Activated CD4-positive, alpha-beta T cell treated with anti-CD3 and anti-CD28 coated beads, Interleukin-2, amount 10 ng/mL, durations not matched to agents 24 days and 14 days (primary cell): ENCODE measurements at places on chromosomes 3 and 15. TPM values are rescaled to one million over a fixed set of nuclear protein-coding genes. Genes with fewer than 3 reads are reported as not detected.

Gene ATP6V1A
- 38.1 and 38.5 TPM in 2 replicates for total RNA-seq

Gene STRIT1
- not detected in 2 replicates for total RNA-seq

Gene AAGAB
- 44.9 and 48.6 TPM in 2 replicates for total RNA-seq

Gene ERICH6
- not detected in 2 replicates for total RNA-seq

DNA sequence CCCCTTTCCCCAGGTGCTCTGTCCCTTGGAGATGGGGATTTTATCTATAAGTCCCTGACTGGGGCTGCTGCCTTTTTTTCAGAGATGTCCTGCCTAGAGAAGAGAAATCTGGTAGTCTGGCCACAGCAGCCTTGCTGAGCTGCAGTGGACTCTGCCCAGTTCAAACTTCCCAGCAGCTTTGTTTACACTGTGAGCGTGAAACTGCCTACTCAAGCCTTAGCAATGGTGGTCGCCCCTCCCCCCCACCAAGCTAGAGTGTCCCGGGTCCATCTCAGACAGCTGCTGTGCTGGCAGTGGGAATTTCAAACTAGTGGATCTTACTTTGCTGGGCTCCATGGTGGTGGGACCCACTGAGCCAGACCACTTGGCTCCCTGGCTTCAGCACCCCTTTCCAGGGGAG, 38.9 kb downstream of the TMEM266 start:
- no peak overlapping the region for H3K4me3 ChIP-seq
- H3K36me3 ChIP-seq, result no peaks in the 10 kb centered on the region
- DNase-seq, result no peak
- H3K27ac ChIP-seq, result no peak overlapping the region
- H3K27me3 ChIP-seq, result peaks cover 42% of the 10 kb centered on the region
- no peaks in the 10 kb centered on the region for H3K4me1 ChIP-seq

- peak overlapping the region; percentile 68 for H3K27ac ChIP-seq
- H3K36me3 ChIP-seq, result no peaks in the 10 kb centered on the region
- peak overlapping the region; percentile 68 for H3K4me3 ChIP-seq
- H3K4me1 ChIP-seq, result peaks cover 27% of the 10 kb centered on the region
- DNase-seq, result peak; percentile 82
Observed at GRCh38 chr3:196624067-196624790, 15.3 kb upstream of the NRROS start.

DNA sequence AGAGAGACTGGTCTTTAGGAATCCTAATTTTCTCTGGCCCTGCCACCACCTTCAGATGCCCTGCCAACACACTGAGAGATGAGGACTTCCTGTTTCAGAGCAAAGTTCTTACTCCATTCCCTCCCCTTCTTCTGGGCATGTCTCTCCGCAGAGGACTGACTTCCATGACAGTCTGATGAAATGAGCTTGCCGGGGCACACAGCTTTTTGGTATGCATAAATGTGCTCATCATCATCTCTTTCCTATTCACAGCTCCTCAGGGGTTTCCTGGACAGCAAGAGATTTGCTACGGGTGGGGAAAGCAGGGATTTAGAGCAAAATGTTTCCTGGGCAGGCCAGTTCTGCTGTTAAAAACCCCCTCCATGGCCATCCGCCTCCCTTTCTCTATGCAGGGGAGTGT, 27.6 kb upstream of the SEMA6D start:
- H3K36me3 ChIP-seq, result no peaks in the 10 kb centered on the region
- H3K27ac ChIP-seq, result no peak overlapping the region
- DNase-seq, result no peak

GRCh38 chr3:11612515-11613188, 31.1 kb downstream of the VGLL4 start:
- H3K27ac ChIP-seq, result no peak overlapping the region
- H3K4me3 ChIP-seq, result no peak overlapping the region
- no peak for DNase-seq

DNA sequence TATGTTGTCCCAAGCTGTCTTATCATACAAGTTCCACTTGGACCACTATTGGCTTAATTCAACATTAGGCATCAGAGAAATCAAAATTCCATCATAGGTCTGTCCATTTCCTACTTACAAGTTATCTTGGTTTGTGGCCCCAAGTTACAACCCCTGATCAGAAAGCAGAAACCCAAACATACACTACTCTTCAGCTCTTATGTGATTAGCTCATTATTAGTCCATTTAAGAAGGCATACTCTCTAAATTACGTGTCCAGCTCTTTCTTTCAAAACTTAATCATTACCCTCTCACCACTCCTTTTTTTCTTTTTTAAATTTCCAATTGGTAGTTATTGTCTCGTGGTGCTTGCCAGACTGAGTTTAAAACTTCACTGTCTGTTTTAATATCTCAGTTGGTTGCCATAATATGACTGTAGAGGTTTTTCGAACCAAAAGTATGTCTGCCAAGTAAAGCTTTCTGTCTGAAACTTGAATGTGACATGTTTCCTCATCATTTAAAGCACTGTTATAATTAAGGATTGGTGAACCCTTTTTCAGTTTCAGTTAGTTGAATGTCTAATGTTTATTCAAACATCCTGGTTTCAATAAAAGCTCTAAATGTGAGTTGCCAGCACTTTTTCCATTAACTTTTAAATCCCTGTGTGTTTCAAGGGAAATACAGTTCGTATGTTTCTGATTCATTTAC, 150.3 kb downstream of the SAMMSON start:
- DNase-seq, result no peak
- H3K4me3 ChIP-seq, result no peak overlapping the region
- H3K36me3 ChIP-seq, result no peaks in the 10 kb centered on the region
- no peak overlapping the region for H3K27ac ChIP-seq

DNA sequence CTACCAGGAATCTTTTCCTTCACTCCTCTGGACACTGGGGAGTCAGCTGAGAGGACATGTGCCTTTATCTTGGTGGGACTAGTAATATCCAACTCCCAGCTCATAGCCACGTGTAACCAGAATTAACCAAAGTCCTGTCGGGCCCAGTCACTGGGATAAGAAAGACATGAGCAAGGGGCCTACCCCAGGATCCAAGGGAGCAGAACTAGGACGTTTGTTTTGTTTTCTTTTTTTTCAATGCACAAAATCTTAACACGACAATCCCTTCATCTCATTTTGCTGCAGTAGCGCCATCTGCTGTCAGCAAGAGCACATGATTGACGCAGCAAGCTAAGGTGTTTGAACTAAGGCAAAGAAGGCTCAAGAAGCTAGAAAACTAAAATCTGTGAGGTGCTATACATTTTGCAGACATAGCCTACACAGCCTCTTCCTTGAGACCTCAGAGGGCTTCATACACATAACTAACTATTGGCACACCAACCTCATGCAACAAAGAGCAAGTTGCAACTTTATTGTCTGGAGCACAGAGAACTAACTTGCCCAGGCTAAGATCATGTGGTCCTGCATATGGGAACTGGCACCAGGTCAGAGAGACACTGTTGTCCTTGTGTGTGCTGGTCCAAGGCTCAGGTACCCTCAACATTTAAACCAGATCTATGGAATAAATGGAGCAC, 43.6 kb downstream of the RLBP1 start:
- peaks cover 31% of the 10 kb centered on the region for H3K36me3 ChIP-seq
- peaks cover 33% of the 10 kb centered on the region for H3K4me1 ChIP-seq
- no peak overlapping the region for H3K4me3 ChIP-seq
- peak; percentile 89 for DNase-seq

DNA sequence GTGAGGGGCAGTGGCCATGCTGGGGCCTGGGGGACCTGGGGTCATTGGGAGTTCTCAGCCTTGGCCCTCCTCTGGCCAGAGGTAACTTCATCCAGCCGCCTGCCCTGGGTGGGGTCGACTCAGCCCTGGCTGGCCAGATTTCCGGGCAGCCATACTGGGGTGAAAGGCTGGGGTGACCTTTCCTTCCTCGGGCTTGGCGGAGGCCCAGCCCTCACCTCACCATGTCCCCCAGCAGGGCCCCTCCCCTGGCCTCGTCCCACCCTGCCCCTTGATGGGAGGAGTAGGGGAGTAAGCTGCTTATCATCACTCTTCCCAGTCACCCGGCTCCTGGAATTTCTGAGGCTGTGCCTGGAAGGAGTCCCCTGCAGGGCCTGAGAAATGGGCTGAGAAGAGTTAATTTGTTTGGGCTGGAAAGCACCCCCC, 5.4 kb downstream of the SEMA3F start:
- DNase-seq, result no peak
- peaks cover 3% of the 10 kb centered on the region for H3K4me1 ChIP-seq
- H3K36me3 ChIP-seq, result no peaks in the 10 kb centered on the region
- no peak overlapping the region for H3K27ac ChIP-seq
- H3K27me3 ChIP-seq, result peaks cover 35% of the 10 kb centered on the region

DNA sequence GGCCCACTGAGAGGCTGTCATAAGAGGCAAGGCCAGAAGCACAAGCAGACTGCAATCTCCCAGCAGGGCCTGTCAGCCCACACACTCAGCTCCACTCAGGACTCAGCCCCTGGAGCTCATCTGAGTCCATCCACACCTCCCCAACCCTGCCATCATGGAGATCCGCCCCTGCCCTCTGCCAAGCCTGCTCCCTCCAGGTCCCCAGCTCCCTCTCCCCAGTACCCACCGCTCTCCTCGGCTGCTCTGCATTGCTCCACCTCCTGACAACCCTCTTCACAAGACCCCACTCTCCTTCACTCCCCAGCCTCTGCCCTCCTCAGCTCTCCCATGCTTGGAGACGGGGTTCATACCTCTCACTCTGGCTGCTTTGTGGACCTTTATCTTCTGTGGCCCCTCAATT, 11.1 kb downstream of the POC1A start:
- peaks cover 14% of the 10 kb centered on the region for H3K36me3 ChIP-seq
- no peaks in the 10 kb centered on the region for H3K27me3 ChIP-seq
- H3K27ac ChIP-seq, result no peak overlapping the region
- no peak for DNase-seq

GRCh38 chr3:156720826-156721225, 46.4 kb downstream of the TIPARP start:
- no peak overlapping the region for H3K27ac ChIP-seq
- no peak for DNase-seq
- no peak overlapping the region for H3K4me3 ChIP-seq
- no peaks in the 10 kb centered on the region for H3K27me3 ChIP-seq
- H3K4me1 ChIP-seq, result peaks cover 13% of the 10 kb centered on the region

- H3K36me3 ChIP-seq, result no peaks in the 10 kb centered on the region
- H3K4me3 ChIP-seq, result no peak overlapping the region
- no peak overlapping the region for H3K27ac ChIP-seq
- DNase-seq, result no peak
Observed at GRCh38 chr3:54547051-54547450, 380.8 kb downstream of the LRTM1 start.

GRCh38 chr3:36877930-36878685, 66.7 kb downstream of the TRANK1 start:
- no peak for DNase-seq
- H3K36me3 ChIP-seq, result peaks cover 30% of the 10 kb centered on the region
- no peak overlapping the region for H3K27ac ChIP-seq
- peaks cover 27% of the 10 kb centered on the region for H3K4me1 ChIP-seq
- H3K27me3 ChIP-seq, result peaks cover 2% of the 10 kb centered on the region

- peak overlapping the region; percentile 79 for H3K4me3 ChIP-seq
- DNase-seq, result no peak
- H3K4me1 ChIP-seq, result peaks cover 7% of the 10 kb centered on the region
- H3K27ac ChIP-seq, result no peak overlapping the region
- H3K36me3 ChIP-seq, result peaks cover 1% of the 10 kb centered on the region
Observed at GRCh38 chr3:38345879-38346586, 552 bp upstream of the XYLB start.

DNA sequence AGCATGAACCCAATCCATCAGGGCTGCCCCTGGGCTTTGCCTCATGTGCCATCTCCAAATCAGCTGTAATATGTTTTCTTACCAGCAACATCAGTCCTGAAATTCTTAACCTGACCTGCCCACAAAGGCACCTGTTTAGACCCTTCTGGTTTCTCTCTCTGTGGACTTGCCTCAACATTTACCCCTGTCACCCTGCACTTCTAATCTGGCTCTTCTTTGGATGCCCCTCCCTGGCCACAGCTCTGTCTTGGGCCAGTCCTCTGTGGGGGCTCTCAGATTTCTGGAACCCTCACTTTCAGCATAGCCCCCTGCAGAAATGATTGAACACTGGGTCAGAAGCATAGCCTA, 168.7 kb upstream of the STAC start:
- H3K27ac ChIP-seq, result no peak overlapping the region
- H3K4me3 ChIP-seq, result no peak overlapping the region
- DNase-seq, result no peak

DNA sequence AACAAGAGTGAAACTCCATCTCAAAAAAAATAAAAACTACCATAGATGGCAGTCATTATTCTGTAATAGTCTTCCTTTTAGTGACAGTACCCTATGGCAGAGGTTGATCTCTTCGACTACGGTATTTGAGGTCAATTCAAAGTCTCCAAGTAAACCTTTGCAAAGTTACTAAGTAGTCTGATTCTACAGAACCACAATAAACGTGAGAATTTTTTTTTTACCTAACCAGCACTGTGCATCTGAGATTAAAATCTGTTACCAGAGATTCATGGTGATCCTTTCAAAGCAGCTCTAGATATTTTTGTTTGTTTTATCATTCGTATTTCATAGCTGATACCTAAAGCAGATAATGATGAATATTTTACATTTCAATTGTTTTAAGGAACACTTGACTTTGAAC, 86.6 kb upstream of the CHD2 start:
- no peak for DNase-seq
- peaks cover 41% of the 10 kb centered on the region for H3K4me1 ChIP-seq
- H3K27me3 ChIP-seq, result no peaks in the 10 kb centered on the region
- H3K36me3 ChIP-seq, result no peaks in the 10 kb centered on the region

- no peak overlapping the region for H3K27ac ChIP-seq
- DNase-seq, result no peak
- no peaks in the 10 kb centered on the region for H3K36me3 ChIP-seq
- peaks cover 4% of the 10 kb centered on the region for H3K27me3 ChIP-seq
- H3K4me1 ChIP-seq, result no peaks in the 10 kb centered on the region
Observed at GRCh38 chr3:10725846-10726245, 90.2 kb upstream of the SLC6A11 start.
